ENCODE measurements at places on chromosomes 5 and 9.
A peak's percentile ranks its signal among the peaks of the same experiment; 100 is the strongest.

DNA sequence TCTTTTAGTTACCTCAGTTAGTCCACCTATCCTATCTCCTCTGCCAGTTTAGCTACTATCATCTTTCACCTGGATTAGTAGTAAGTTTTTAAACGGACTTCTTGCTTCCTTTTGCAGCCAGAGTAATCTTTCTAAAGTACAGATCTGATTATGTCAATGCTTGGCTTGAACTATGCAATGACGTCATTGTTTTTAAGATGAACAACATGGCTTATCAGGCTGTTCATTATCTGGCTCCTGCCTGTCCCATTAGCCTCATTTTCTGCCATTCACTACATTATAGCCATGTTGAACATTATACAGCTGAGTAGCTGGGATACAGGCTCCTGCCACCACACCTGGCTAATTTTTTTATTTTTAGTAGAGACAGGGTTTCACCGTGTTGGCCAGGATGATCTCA, 98.7 kb downstream of the RANBP17 start:
- no peak for DNase-seq

DNA sequence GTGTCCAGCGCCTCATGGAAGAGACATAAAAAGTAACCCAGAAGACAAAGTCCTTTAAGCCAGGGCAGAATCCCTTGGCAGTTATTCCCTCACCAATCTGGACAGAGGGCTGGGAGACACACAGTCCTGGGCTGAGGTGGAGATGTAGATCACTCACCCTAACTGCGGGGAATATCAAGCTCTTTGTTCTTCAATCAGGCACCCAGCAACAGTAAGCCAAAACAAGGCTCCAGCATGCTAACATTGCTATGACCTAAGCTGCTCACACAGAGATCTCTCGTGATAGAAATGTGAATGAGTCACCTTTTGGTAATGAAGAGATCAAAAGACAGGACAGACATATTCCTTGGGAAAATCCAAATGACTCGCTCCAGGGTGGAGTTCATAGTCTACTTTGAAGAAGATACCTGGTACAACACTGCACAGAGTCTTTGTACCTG, 101.3 kb downstream of the FBN2 start:
- DNase-seq, result peak; percentile 94

- no peak for DNase-seq
Measured at GRCh38 chr5:173155912-173156311, 11.6 kb downstream of the BNIP1 start.

DNA sequence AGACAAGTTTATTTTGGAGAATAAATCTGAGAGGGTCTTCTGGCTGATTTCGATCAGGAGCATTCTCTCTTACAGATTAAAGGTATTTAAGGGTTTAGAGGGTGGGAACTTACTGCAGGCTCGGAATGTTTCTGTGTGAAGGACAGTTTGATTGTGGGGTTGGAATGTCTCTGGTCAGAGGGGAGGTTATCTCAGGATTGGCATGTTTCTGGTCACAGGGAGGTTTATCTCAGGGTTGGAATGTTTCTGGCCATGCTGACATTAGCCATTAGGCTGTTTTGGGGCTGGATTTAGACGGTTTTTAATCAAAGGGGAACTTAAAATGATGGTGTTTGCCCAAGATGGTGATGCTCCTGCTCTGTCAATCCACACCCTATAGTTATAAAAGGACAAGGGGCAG, 95.2 kb downstream of the SLCO4C1 start:
- DNase-seq, result no peak

DNA sequence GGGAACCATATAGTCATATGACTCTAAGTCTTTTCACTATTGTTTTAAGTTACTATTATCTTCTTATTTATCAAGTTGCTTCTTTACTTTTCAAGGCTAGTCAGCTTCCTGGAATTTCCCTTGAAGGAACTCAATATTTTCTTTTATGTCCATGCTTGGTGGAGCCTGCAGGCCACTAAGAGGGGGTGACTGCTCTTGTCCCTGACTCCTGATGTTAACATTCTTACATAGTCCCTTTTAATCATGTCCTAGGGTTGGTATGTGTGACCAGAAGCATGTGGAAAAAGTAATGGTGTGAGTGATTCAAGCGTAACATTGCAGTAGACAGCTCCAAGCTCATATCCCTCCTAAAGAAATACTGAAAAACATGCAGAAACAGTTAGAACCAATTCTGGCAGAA, 1536.2 kb upstream of the CDH9 start:
- DNase-seq, result no peak

DNA sequence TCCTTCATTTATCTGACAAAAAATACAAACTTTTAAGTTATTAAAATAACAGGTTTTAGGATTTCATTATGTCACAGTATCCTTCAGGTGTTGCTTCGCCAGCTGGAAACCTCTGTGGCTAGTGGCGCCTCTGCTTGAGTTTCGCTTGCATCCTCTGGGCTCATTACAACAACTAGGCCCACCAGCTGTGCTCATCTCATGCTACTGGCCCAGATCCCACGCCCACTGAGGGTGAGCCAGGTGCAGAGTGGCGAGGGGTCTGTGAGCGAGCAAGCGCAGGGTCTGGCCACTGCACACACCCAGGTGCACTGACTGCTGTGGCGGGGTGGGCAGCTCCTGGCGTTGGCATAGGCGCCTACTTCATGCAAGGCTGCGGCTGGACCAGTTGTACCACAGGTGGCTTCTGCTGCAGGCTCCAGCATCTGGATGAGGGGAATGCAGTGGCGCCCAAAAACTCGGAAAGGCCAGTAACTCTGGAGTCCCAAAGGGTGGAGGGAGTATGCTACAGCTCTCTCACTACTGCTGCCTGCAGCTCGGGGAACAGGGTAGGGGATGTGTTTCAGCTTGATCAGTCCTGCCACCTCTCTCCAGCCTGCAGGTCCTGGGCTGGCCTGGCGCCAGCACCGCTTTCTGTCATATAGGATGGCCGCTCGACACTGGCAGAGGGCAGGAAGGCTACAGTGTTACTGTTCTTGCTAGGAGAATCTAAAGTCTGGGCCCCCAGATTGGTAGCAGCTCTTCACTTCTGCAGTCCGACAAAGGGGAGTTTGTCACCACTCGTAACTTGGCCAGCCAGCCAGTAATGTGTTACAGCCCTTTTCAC, 452.1 kb downstream of the TUSC1 start:
- DNase-seq, result no peak

DNA sequence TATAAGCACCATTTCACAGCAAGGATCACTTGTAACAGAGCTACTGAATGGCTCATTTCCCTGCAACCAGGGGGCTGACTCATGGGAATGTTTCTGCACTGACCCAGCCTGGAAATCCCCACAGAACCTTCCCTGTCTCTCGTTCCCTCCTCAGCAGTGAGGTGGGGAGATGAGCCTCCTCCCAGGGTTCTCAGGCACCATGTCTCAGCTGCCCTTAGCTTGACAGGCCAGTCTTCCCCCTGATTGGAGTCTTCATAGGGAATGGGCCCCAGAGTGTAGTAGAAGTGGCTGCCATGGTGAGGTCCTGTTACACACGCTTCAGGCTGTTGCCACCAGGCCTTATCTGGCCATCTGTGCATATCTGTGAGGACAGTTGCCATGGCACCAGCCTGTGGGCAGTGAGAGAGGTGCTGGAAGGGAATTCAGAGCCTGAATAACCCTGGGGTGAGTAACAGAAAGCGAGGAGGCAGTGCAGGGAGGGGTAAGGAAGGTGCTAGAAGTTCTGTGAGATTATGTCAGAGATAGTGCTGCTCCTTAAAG, 324.4 kb downstream of the ENC1 start:
- peak; percentile 99 for DNase-seq

DNA sequence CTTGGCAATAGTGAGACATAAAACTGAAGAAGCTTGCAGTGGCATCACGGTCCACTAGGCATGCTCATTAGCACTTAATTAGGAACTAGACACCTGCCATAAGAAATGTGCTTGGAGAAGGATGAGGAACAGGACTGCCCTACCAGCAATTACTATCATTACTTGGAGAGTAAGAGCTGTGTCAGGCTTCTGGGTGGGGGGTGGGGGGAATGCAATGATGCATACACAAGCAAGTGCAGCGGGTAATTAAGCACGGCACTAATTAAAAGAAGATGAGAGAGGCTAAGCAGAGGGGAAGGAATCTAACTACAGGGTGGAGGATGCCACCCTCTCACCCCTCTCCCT, 53.1 kb downstream of the TLE1 start:
- no peak for DNase-seq

- DNase-seq, result peak; percentile 70
Measured at GRCh38 chr9:92980085-92980745, 32.9 kb downstream of the FGD3 start.

DNA sequence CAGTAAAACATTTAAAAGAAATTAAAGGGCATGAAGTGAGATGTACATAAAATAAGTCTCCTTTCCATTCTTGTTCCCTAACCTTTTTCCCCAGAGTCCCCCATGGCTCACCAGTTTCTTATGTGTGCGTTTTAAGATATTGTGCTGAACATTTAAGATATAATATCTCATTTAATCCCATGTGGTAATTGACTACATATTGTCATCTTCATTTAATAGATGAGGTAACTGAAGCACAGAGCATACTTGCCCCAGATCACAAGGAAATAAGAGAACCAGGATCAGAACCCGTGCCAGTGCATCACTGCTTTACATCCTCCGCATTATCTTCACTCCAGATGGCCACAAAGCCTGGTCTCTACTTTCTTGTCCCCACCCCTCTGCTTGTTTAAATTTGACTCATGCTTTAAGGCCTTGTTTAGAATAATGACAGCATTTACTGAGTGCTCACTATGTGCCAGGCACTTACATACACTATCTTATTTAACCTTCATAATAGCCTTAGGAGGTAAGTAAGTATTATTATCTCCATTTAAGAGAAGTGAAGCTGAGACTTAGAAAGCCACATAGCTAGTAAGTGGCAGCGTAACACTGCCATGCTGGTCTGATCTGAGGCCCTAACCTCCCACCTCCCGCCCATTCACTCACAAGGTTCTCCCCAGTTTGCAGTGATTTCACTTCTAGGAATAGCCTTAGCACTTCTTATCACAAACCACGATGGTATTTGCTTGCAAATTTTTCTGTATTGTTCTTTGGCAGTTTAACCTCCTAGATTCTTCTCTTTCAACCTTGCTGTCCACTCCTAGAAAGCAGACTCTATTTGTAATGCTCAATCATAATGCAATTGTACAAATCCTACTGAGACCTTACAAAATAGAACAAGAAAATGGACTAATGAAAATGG, 78.4 kb upstream of the IL6ST start:
- DNase-seq, result no peak

GRCh38 chr5:150196514-150196913, 6.7 kb downstream of the SLC6A7 start:
- DNase-seq, result no peak

DNA sequence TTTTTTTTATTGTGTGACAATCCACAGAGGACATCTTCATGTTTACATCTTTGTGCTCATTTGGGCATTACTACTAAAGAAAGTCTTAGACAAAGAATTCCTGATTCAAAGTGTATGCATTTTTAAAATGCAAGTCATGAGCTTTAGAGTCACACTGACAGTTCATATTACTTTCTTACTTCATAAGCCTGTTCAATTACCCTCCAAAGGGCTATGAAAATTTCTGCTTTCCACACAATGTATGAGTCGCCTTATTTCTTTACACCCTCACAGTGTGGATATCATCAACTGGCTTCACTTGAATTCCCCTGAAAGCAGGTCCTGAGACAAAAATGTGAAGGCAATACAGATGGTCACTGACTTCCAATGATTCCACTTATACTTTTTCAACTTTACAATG, 280.4 kb upstream of the PTGER4 start:
- peak; percentile 55 for DNase-seq

- DNase-seq, result no peak
Measured at GRCh38 chr9:97578846-97579245, 54.3 kb downstream of the TSTD2 start.
